ENCODE measurements at places on chromosomes 4 and X. TPM values are rescaled to one million over a fixed set of nuclear protein-coding genes. Genes with fewer than 3 reads are reported as not detected.

DNA sequence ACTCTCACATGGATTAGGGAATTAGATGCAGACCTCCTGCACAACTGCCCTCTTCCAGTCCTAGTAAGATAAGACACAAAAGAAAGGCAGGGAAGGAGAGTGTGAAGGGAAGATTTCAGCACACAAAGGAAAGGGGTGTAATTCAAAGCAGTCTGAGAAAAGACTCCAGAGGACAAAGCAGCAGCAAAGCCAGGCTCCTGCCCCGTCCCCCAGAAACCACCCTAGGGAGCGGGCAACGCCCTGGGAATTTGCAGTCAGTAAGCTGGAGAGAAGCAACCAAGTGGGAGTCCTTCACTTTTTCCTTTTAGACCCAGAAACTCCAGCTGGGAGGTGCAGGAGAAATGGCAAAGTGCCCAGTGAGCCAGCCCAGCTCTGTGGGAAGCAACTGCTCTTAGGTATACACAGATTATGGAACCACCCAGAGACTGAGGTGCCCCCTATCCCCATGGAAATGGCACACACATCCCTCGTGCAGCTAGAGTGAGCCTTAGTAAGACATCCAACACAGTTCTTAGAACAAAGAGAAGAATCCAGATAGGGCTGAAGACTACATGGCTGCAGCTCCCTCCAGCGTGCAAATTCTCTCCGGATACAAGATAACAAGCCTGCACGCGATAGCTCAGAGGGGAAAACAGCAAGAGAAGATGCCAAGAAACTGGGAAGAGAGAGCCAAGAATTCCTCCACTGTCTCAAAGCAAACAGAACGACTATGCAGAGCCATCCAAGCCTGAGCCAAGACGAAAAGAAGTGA, 26.5 kb upstream of the IRAK1 start:
- H3K27me3 ChIP-seq = no peaks in the 10 kb centered on the region
- H3K4me3 ChIP-seq = no peak overlapping the region
- peaks cover 30% of the 10 kb centered on the region for H3K4me1 ChIP-seq
- H3K27ac ChIP-seq = no peak overlapping the region
- peaks cover 17% of the 10 kb centered on the region for H3K36me3 ChIP-seq

- H3K27me3 ChIP-seq = no peaks in the 10 kb centered on the region
- no peaks in the 10 kb centered on the region for H3K36me3 ChIP-seq
- no peak overlapping the region for H3K27ac ChIP-seq
- no peak overlapping the region for H3K4me3 ChIP-seq
- H3K4me1 ChIP-seq = no peaks in the 10 kb centered on the region
- DNase-seq = no peak
These were observed 176.5 kb downstream of the GBA3 start for GRCh38 chr4:22869235-22869634.

- H3K36me3 ChIP-seq = no peaks in the 10 kb centered on the region
- DNase-seq = no peak
- H3K27ac ChIP-seq = no peak overlapping the region
- no peaks in the 10 kb centered on the region for H3K27me3 ChIP-seq
These were observed 265.3 kb upstream of the GK2 start for GRCh38 chr4:79673377-79673776.

- H3K4me1 ChIP-seq = no peaks in the 10 kb centered on the region
- DNase-seq = no peak
- H3K36me3 ChIP-seq = no peaks in the 10 kb centered on the region
- H3K27me3 ChIP-seq = no peaks in the 10 kb centered on the region
These were observed 1698.3 kb downstream of the STIM2 start for GRCh38 chr4:28558895-28559294.

DNA sequence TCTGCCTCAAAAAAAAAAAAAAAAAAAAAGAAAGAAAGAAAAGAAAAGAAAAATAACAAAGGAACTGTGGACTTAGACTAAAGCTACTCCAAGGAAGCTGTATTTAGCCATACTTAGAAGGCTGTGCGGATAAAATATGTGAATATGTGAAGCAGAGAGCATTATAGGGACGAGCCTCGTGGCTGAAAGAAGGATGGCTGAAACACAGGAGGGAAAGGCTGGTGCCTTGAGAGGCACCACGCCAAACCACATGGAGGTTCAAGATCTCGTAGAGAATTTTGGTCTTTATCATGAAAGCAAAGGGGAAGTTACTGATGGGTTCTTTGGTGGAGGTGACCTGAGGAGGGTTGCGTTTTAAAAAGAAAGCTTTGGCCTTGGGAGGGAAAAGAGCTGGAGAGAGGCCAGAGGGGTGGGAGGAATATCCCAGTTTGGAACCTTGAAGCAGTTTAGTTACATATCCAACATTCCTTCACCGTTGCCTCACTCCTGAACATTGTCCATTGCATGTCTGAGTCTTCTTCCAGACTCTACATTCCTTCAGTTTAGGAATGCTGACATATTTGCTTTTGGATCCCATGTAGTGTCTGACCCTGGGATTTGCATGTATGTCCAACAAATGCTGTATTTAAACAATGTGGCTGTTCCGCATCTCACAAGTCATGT, 82.5 kb downstream of the CPE start:
- no peaks in the 10 kb centered on the region for H3K36me3 ChIP-seq
- no peak for DNase-seq
- no peak overlapping the region for H3K27ac ChIP-seq
- no peaks in the 10 kb centered on the region for H3K4me1 ChIP-seq
- H3K4me3 ChIP-seq = no peak overlapping the region

GRCh38 chr4:104393655-104394324, 100.9 kb downstream of the CXXC4 start:
- peak overlapping the region; percentile 93 for H3K27ac ChIP-seq
- no peaks in the 10 kb centered on the region for H3K36me3 ChIP-seq
- H3K27me3 ChIP-seq = no peaks in the 10 kb centered on the region
- DNase-seq = no peak

- H3K4me1 ChIP-seq = no peaks in the 10 kb centered on the region
- no peak for DNase-seq
- H3K27me3 ChIP-seq = no peaks in the 10 kb centered on the region
- no peak overlapping the region for H3K4me3 ChIP-seq
- no peak overlapping the region for H3K27ac ChIP-seq
These were observed 518 bp downstream of the TACR3 start for GRCh38 chr4:103719105-103719829.

DNA sequence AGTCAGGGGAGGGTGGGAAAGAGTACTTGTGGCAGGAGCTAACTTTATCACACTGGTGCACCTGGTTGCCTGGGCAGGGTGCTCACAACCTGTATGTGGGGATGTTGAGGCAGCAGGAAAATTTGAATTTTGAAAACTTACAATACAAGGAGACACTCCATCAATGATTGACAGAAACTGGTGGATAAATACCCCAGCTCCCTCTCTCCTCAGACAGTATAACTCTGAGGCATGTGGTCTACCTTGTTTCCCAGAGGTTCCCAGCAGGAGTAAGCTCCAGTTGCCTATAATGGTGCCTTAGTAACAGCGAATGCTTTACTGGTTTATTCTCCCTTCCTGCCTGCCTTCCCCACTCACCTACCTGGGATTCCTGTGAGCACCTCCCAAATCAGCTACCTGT, 111.7 kb upstream of the PRPS2 start:
- H3K4me1 ChIP-seq = no peaks in the 10 kb centered on the region
- no peak overlapping the region for H3K4me3 ChIP-seq
- H3K27me3 ChIP-seq = peaks cover 52% of the 10 kb centered on the region

DNA sequence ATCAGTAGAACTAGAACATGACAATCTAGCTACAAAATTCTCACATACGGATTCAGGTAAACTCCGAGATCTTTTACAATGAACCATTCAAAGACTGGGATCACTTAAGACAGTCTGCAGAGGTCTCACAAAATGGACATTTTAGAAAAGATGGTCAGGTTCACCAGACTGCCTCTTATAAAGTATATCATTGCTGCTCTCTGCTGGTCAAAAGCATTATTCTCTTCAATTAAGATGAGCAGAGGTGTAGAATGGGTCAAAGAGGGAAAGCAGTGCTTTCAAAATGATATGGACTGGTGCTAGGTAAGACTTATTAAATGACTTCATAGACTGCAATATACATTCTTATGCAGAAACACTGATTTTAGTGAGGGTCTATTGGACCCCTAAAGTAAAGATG, 434.7 kb downstream of the PACRGL start:
- H3K4me1 ChIP-seq = no peaks in the 10 kb centered on the region
- no peak for DNase-seq
- H3K27me3 ChIP-seq = no peaks in the 10 kb centered on the region
- no peak overlapping the region for H3K4me3 ChIP-seq
- H3K36me3 ChIP-seq = no peaks in the 10 kb centered on the region
- no peak overlapping the region for H3K27ac ChIP-seq

GRCh38 chr4:7539659-7540058, 104.9 kb upstream of the PSAPL1 start:
- H3K4me1 ChIP-seq = no peaks in the 10 kb centered on the region
- H3K27me3 ChIP-seq = peaks cover 58% of the 10 kb centered on the region
- no peaks in the 10 kb centered on the region for H3K36me3 ChIP-seq
- H3K27ac ChIP-seq = no peak overlapping the region

- H3K27ac ChIP-seq = no peak overlapping the region
- no peaks in the 10 kb centered on the region for H3K27me3 ChIP-seq
- DNase-seq = no peak
- no peaks in the 10 kb centered on the region for H3K36me3 ChIP-seq
These were observed 57.8 kb downstream of the APBB2 start for GRCh38 chr4:41156574-41156973.

DNA sequence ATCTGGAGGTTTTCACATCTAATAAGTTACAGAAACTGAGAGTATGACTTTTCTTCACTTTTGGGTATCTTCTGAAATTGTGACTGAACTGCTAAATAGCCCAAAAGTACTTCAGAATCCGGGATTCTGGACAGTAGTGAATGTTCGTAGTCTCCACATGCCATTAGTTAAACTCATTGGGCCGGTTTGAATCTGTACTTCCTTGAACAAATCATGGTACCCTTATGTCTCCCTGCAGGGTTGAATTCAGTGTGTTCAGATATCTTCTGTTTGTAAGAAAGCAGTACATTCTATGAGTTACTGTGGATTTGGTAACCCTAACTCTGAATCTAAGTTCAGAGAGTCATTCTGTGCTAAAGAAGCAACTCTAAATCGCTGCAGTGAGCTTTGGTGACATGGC, 33.6 kb downstream of the FAM193A start:
- H3K27me3 ChIP-seq = no peaks in the 10 kb centered on the region
- H3K4me1 ChIP-seq = peaks cover 10% of the 10 kb centered on the region
- H3K36me3 ChIP-seq = peaks cover 9% of the 10 kb centered on the region
- DNase-seq = no peak
- H3K27ac ChIP-seq = no peak overlapping the region

Gene PSAPL1
- total RNA-seq = not detected
